Activated CD4-positive, alpha-beta T cell treated with anti-CD3 and anti-CD28 coated beads for 24 hours (primary cell): ENCODE measurements at places on chromosomes 1 and 21.

GRCh38 chr1:58437623-58438022, 108.9 kb downstream of the OMA1 start:
- no peak for DNase-seq

GRCh38 chr1:1942753-1943656, 23.9 kb upstream of the TMEM52 start:
- DNase-seq, result no peak

- no peak for DNase-seq
Observed at GRCh38 chr1:232589812-232590743, 39.9 kb downstream of the SIPA1L2 start.

DNA sequence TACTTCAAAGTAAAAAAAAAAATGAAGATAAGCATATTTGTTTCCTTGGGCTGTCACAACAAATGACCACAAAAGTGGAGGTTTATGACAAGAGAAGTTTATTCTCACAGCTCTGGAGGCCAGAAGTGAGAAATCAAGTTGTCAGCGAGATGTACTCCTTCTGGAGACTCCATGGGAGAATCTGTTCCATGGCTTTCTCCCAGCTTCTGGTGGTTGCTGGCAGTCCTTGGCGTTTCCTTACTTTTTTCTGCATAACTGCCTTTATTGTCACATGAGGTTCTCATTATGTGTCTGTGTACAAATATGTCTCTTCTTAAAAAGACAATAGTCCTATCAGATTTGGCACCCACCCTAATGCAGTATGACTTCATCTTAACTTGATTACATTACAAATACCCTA, 398.3 kb downstream of the KCNT2 start:
- DNase-seq, result no peak

GRCh38 chr1:2360588-2361364, 30.6 kb downstream of the MORN1 start:
- no peak for DNase-seq

GRCh38 chr1:196143602-196144342, 464.5 kb downstream of the KCNT2 start:
- DNase-seq, result no peak

- DNase-seq, result no peak
Observed at GRCh38 chr1:24151175-24151533, 8.2 kb upstream of the IL22RA1 start.
